ENCODE measurements at places on chromosomes 4 and X. TPM values are rescaled to one million over a fixed set of nuclear protein-coding genes. Genes with fewer than 3 reads are reported as not detected.

The MAGED4 gene
- total RNA-seq, result 2.8 TPM

The NUDT10 gene
- 2.8 TPM for total RNA-seq

The F8A3 gene
- total RNA-seq, result 14.6 TPM

The TMEM144 gene
- total RNA-seq, result 7.0 TPM

The SPATA18 gene
- 25.1 TPM for total RNA-seq

The FGF16 gene
- total RNA-seq, result not detected

The HGFAC gene
- total RNA-seq, result not detected

The TRAPPC11 gene
- total RNA-seq, result 50.8 TPM

The FAM156B gene
- total RNA-seq, result 126 TPM

The GAGE1 gene
- total RNA-seq, result not detected

The GPC3 gene
- 10.9 TPM for total RNA-seq
